ENCODE measurements at places on chromosomes 12 and 14. TPM values are rescaled to one million over a fixed set of nuclear protein-coding genes. Genes with fewer than 3 reads are reported as not detected.

Gene SLC11A2
- 54.5 TPM for total RNA-seq

Gene MIP
- total RNA-seq = not detected

Gene B4GALNT3
- 3.7 TPM for total RNA-seq

Gene COX8C
- not detected for total RNA-seq

Gene KLRC1
- 9.0 TPM for total RNA-seq

Gene BATF
- 185 TPM for total RNA-seq

Gene LTBR
- total RNA-seq = 1.9 TPM

Gene FLVCR2
- 5.9 TPM for total RNA-seq

- DNase-seq = no peak
Observed at GRCh38 chr12:120370343-120371243, 1.6 kb upstream of the MSI1 start.

GRCh38 chr12:121611306-121611705 lies 15.0 kb upstream of the ORAI1 start:
- no peak for DNase-seq

DNA sequence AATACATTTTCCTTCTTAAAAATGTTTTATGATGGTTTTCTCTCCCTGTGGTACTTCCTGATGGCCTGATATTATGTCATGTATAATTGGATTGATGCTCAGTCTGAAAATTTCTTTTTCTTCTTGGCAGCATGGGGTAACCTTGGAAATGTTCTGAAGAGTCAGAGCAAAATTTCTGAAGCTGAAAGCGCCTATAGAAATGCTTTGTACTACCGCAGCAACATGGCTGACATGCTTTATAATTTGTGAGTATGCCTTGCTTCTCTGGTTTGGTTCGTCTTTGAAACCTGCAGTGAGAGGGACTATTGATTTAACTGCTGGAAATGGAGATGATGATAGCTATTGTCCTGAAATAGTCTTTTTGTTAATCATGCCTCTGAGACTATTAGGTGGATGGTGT lies 243.6 kb downstream of the TMTC2 start:
- no peak for DNase-seq

GRCh38 chr12:19654650-19655376 lies 215.5 kb downstream of the AEBP2 start:
- DNase-seq = no peak

- DNase-seq = no peak
Observed at GRCh38 chr14:103135333-103136260, 12.3 kb downstream of the TNFAIP2 start.

- DNase-seq = peak; percentile 56
Observed at GRCh38 chr12:12927211-12928079, 24.5 kb downstream of the GPRC5D start.

- DNase-seq = no peak
Observed at GRCh38 chr14:81765651-81766275, 232.1 kb upstream of the SEL1L start.

DNA sequence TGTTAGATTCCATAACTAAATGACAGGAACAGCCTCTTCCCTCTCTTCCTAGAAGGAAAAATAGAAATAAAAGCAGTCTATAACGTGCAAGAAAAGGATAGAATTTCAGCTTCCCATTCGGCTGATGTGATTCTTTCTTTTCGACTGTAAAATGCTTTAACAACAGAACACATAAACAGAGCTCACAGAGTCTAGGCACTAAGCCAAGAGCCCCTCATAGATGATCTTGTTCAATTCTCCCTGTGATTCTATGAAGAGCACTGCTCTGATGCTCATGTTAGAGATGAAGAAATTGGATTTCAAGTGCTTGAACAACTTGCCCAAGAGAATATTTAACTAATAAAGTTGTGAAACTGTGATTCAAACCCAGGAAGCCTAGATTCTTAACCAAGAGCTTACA lies 232.7 kb downstream of the RPAP3 start:
- DNase-seq = no peak

- DNase-seq = no peak
Observed at GRCh38 chr12:108459149-108459548, 55.9 kb upstream of the FICD start.

DNA sequence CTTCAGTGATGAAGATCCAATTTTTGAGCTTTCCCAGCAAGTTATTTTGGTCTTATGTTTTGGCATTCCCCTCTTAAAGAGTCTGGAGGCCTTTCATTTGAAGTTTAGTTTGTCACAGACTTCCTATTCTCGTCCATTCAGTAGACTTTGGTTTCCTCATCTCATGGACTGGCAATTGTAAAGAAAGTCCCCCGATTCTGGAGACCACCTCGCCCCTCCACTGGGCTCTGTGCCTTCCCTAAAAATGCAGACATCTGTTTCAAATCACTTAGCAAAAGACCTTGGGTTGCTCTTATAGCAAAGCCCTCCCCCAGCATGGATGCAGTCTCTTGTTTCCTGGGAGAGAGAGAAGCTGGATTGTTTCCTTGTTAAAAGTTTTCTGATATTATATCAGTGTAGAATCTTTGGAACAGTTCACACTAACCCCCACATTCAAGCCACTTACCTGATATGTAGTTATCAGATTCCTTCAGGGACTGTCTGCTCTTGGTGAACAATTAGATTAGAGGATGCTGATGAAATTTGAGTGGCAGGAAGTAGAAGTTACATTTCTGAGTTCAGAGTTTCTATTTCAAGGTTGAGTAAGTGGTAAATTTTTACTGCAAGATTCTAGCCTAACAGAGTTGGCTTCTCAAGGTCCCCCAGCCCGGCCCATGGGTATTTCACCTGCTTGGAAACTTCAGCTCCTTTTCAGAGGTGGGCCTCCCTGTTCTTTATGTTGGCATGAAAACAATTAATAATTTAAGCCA lies 56.3 kb downstream of the PLXNC1 start:
- peak; percentile 31 for DNase-seq

DNA sequence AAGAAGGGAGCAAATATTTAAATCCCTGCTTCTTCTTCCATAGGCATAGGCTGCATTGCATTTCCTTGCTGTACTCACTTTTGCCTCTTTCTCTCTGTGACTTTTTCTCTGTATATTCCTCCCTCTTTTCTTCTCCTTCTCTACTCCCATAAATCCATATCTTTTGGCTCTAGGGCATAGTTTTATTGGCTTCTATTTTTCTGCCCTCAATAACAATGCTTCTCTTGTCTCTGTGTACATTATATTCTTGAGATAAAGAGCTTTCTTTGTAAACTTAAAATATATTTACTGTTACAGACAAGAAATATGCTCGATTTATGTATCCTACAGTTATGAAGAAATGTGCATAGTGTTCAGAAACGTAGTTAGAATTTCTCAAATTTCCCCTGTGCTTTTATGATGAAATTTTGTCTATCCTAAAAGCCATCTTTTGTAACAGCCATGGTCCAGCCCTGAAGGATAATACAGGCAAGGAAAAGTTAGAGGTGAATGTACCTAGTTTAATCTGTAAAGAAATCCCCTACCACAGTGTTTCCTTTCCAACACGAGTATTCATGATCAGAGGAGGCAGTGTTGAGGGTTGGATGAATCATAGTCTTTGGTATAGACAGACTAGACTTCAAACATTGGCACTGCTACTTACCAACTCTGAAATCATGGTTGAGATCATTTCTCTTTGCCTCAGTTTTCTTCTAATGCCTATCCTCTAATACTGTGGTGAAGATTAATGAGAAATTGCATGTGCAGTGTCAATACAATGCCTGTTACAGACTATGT lies 173.3 kb upstream of the FAR2 start:
- DNase-seq = no peak

DNA sequence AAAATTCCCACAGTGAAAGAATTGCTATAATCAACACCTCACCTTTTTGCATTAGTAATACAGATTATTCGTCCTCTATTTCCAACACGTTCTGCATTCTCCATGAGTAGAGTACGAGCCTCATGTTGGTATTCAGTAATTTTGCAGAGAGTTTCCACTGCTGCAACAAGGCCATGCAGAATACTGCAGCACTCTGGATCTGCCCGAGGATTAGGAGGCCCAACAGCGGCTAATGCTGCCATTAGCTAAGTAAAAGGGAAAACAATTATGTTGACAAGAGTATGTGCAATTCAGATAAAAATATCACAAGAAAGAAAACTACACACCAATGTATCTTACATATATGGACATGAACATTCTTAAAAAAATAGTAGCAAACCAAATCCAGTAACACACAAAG lies 9.1 kb downstream of the INTS13 start:
- DNase-seq = no peak

- DNase-seq = no peak
Observed at GRCh38 chr14:48643241-48643640, 942.9 kb downstream of the RPS29 start.

GRCh38 chr12:50061171-50061570 lies 3.8 kb downstream of the ASIC1 start:
- DNase-seq = no peak

DNA sequence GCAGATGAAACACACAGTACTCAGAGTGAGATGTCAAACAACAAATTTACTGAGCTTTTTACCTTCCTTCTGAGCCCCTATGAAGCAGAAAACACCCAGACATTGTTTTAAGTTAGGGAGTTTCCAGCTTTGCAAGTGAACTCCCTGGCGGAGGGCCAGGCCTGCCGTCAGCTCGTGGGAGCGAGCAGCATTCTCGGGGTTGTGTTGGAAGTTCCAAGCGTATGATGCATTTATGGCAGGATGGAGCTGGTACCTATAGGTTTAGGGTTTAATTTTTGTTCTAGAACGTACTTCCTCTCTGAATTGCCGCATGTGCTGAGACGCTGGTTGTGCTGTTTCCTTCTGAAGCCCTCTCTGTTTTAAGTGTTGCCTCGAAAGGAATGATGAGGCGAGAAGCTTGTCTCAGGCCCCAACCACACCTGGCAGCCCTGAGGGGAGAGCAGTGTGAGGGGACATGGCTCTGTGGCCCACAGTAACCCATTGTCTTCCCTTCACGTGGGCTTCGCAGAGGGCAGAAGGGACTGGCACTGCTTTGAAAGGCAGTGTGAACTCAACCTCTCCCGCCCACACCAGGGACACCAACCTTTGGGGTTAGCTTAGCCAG lies 76.6 kb downstream of the SSPN start:
- DNase-seq = peak; percentile 26

DNA sequence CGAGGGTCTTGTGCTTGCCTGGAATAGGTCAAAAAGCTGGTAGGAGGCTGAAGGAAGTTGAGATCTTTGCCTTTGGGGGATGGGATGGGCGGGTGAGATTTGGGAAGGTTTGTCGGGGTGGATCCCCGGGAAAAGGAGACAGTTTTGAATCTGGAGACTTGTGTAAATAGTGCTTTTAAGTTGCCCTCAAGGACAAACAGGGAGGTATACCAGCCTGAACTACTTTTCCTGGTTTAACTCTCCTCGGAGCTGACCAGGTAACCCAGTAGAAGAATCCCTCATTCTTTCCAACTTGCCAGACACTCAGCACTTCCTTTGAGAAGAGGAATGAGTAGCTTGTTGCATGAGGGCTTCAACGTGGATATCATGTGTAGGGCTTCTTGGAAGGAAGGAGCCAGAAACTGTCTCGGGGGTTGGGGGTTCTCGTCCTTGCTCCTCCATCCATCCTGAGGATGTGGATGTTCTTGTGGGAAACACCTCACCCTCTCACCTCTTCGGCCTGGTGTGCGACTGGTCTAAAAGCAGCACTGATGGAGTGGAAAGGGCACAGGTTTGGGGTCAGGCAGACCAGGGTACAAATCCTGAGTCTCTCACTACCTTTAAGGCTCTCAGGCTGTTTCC lies 1.9 kb downstream of the TEAD4 start:
- no peak for DNase-seq

DNA sequence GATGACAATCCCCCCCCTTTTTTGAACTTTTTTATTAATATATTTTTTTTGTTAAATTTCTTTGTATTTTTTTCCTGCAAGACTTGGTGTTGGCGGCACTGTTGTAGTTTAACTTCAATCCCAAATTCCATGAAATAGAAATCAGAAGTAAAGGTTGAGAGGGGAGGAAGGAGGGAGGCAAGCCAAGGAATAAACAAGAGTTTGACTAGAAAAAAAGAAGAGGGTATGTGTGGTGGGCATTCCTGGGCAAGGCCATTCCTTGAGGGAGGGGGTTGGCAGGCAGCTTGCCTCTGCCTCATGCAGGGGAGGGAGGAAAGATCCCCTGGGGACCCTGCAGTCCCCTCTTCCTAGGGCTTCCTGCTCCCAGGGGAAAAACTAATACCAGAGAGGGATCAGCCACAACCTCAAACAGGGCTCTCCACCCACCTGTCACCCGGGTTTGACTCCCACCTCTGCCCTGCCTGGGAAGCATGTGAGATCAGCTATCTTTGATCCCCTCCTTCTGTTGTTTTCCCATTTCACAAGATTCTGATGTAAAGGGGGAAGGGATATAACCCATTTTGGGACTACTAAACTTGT lies 519 bp upstream of the AP1G2 start:
- no peak for DNase-seq

DNA sequence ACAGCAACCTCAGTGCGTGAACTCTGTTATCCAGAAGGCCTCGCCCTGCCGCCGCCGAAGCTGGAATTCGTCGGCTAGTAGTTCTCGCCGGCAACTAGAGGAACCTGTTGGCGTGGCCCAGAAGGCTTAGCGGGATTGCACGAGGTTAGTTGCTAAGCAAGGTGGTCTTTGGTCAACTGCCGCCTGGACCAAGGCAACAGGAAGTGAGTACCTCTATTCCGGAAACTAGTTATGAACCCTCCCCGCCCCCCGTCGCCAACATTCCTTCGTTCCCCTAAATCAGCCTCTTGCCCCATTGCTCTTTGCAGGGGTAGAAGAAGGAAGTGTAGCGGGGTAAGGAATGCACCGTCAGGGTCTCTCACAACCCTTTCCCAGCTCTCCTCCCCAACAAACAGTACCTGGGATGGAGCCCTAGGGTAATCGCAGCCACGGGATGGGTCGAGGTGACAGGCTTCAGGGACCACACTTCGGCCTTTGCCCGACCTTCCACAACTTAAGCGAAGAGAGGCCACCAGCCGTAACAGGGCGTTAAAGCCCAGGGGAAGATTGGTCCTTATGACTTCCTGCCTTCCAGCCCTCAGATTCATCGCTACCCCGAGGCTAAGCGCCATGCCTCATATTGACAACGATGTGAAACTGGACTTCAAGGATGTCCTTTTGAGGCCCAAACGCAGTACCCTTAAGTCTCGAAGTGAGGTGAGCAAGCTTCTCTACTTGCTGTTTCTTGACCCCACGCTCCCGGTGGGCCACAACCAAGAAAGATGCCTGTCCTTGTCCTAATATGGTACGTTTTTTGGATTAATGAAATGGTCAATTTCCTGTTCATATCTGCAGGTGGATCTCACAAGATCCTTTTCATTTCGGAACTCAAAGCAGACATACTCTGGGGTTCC lies at the start of gene GMPR2:
GMPR2 (plus strand) TSS at position 285 of the 893 bp plus-strand sequence; CDS start at position 610, 325 bp downstream.
- DNase-seq = peak; percentile 21

DNA sequence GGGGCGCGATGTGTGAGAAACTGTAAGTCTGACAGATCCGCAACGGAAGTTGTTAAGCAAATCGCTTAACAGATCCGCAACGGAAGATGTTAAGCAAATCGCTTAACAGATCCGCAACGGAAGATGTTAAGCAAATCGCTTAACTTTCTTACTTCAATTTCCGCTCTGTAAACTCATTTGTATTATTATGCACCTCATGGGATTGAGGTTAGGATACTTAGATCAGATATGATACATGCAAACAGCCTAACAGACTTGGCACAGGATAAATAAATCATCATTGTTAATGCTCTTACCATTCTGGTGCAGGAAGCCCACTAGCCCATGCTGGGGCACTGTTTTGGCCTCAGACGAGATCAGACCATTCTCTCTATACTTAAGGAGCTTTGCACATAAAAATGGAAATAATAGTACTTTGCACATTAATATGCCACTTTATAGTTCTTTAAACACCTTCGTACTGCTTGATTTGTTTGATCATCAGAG lies 399 bp downstream of the NCAPD2 start:
- no peak for DNase-seq

Data from activated T-cell treated with anti-CD3 and anti-CD28 coated beads, Interleukin-2, amount 50 U/mL, for 72 hours (primary cell).